CD8-positive, alpha-beta memory T cell (primary cell): ENCODE measurements at places on chromosomes 11 and 22.

DNA sequence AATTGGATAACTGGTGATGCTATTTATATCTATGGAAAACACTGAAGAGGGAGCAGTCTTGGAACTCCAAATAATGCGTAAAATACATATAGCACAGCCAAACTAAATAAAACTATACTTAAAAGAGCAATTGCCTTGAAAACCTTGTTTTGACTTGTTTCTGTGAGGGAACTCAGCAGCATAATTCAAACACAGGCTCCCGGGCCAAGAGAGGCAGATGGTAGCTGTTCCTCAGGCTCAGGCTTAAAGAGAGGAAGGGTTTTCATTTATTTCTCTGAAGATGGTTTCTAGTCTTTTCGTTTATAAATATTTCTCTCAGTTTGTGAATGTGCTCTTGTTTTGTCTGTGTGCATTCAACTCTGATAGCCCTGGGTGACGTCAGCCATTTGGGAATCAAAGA is 82.4 kb downstream of the FANCF start:
- DNase-seq: no peak

DNA sequence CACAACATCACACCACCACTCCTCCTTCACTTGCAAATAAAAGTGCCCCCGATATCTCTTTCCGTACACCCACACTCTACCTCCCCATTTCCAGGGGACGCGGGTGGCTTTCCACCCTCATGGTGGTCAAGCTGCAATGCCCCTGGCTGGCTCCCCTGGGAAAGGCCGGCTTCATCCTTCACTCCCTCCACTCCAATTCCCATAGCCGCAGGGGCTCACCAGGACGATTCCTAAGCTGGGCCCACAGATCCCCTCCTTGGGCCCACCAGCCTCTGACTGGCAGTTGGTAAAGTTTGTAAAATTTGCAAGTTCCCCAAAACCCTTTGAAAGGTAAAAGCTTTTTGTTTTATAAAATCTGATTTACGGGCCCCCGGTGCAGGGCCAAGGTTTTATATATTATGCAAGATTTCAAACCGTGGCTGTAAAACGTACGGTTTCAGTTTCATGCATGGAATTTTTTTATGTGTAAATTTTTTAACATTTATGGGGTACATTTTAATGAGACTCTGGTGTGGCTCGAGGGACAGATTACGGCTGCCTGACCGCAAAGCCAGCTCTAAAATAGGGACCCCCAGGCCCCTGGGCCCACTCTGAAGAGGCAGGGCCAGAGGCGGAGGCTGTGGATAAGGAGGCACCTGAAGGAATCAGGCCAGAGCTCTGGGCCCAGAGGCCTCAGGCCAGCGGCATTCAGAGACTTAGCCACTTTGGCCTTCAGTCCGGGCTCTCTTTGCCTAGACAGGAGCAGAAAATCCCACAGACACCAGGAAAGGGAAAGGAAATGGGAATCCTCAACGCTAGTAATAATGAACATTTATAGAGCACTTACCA is 106.5 kb downstream of the FEZ1 start:
- no peak for DNase-seq

DNA sequence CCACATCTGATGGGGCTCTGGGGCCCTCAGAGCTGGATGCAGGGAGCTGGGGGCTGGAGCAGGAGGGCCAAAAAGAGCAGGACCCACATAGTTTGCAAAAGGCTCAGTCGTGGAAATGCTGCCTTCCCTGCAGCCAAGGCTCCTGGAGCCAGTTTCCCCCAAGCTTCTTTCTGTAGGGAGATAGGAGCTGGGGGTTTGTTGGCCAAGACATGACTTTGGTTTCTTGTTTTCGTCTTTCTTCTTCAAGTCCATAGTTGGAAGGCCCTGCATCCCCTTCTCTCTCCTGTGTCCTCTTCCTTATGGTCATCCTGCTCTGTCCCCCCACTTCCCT is 36.3 kb downstream of the IGF2 start:
- DNase-seq: no peak

DNA sequence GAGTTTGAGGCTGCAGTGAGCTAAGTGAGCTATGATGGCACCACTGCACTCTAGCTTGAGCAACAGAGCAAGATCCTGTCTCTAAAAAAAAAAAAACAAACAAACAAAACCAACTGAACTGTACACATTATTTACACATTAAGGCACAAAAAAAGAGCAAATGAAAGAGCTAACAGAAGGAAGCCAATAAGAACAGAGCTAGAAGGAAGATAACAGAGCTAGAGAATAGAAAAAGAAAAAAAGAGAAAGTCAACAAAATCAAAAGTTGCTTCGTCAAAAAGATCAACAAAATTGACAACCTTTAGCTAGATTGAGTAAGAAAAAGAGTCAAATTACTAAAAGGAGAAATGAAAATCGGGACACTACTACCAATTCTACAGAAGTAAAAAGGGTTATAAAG is 25.0 kb downstream of the GUCD1 start:
- no peak for DNase-seq

GRCh38 chr11:47899801-47900200 is 51.7 kb upstream of the NUP160 start:
- DNase-seq: no peak

- DNase-seq: no peak
Observed at GRCh38 chr11:7251836-7252682, at the start of gene SYT9. SYT9 (plus strand) TSS chr11:7251904; CDS start chr11:7252187, 283 bp downstream.

DNA sequence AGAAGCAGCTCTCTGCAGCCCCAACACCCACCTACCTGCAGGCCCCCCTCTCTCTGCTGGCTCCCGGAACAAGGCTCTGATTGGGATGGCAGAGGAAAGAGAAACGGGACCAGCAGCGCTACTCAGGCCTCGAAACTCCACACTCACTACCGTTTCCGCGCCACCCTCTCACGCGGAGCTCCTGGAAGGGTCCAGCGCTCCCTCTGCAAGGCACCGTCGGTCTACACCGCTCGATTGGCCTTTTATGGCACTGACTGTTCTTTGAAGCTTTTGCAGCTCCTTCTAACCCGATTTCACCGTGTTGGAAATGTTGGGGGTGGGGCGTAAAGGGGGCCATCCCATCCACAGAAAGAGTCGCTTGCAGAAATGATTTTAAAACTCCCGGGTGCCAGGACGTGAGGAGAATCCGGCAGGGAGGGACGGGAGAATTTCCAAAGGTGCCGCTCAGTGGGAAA is 323 bp upstream of the PANX1 start:
- DNase-seq: no peak

DNA sequence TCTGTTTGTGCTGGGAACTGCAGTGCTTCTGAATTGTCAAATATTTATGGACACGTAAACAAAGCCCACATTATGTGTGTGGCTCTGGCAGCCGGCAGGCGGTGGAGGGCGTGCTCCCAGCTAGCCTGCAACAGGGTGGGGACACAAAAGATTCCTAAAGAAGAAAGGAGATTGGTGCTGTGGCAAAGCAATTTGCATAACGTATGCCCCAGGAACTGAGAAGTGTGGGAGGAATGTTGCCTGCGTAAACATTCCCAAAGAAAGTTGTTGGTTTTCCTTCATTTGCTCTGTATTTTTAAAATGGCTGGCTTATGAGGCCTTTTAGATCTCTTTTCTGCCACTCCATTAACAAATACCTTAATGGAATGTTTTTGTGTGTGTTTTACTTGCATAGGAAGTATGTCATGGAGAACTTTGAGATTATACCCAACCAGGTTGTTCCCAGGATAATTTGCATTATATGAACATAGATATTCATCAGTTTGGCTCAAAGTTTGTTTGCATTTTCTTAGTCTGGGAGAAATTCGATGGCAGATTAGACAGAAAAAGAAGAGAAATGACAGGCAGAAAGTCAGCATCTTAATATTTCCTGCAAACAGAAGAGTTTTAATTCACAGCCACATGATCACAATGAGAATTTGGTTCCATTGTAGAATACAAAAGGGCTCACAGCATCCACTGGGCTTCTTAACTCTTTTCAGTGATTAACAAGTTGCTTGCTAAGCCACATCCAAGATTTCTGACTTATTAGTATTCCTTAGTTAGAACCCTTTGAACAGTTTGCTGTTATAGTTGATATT is 41.8 kb upstream of the DLAT start:
- DNase-seq: no peak

- DNase-seq: no peak
Observed at GRCh38 chr22:45014654-45015053, 4.8 kb upstream of the PHF21B start.

- no peak for DNase-seq
Observed at GRCh38 chr11:124900464-124900863, 2.8 kb upstream of the ROBO4 start.

DNA sequence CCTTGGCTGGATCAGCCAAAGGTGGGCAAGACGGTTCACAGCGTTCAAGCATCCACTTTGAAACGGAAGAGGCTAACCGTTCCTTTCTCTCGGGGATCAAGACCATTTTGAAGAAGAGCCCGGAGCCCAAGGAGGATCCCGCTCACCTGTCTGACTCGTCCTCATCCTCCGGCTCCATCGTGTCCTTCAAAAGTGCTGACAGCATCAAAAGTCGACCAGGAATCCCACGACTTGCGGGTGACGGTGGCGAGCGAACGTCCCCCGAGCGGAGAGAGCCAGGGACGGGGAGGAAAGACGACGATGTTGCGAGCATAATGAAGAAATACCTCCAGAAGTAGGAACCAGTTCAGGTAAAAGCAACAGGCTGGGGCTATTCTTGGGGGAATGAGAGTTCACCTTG is 141.9 kb upstream of the SEZ6L start:
- DNase-seq: no peak

DNA sequence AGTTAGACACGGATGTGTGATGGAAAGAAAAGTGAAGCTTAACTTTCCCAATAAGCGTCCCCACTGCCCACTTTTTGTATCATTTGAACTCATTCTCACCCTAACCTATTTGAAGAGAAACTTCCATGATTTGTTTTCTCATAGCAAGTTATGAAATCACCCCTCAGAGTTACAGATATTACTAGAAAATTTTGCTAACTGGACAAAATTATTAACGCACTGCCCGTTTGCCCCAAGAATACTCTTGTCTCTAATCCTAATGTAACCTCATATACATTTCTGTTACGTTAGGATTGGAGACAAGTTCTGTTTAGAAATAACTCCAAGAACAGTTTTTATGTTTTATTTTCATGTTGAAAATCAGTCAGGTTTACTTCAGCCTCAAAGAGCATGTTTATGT is 25.5 kb downstream of the TOM1 start:
- DNase-seq: no peak

DNA sequence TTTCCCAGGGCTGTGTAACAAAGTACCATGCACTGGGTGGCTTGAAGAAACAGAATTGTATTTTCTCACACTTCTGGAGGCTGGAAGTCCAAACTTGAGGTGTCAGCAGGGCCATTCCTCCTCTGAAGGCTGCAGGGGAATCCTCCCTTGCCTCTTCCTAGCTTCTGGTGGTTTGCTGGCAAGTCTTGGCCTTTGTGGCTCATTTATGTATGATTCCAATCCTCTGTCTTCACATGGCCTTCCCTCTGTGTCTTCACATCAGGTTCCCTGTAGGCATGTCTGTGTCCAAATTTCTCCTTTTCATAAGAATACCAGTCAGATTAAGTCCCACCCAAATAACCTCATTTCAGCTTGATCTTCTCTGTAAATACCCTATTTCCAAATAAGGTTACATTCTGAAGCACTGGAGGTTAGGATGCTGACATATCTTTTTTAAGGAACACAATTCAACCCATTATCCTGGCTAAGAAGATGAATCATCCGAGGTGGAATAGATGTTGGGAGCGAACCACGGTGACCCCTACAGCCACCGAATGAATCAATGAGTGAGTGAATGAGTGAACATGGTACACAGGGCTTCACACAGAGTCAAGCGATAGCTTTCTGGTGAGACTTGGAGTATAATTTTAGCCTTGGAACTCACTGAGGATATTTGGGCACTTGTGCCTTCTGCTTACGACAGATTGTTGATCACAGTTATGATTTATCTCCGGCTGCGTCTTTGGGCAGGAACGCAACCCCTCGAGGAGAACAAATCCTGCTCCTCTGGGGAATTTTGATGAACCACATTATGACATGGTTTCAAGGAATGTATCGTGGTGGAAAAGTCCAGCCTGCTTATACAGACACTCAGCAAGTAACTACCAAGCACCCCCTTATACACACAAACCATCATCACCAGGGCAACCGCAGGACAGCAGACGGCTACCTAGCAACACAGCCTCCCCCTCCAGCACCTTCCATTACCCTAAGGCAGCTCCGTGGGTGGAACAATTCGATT is 34.3 kb upstream of the MICAL2 start:
- DNase-seq: no peak

DNA sequence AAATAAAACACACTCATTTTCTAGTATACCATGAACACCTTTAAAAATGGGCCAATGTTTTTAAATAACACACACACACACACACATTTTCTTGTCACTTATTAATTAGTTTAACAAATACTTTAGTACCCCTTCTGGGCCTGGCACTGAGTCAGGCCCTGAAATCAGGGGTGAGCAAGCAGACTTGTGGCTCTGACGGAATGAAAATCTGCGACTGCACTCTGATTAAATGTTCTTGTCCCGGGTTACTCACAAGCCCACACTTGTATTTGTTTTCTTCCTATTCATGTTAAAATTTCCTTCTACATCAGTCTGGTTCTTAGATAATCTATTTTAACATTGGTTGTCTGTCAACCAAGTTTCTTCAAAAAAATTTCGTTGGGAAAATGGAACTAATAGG is 43.0 kb upstream of the PDGFD start:
- DNase-seq: no peak

DNA sequence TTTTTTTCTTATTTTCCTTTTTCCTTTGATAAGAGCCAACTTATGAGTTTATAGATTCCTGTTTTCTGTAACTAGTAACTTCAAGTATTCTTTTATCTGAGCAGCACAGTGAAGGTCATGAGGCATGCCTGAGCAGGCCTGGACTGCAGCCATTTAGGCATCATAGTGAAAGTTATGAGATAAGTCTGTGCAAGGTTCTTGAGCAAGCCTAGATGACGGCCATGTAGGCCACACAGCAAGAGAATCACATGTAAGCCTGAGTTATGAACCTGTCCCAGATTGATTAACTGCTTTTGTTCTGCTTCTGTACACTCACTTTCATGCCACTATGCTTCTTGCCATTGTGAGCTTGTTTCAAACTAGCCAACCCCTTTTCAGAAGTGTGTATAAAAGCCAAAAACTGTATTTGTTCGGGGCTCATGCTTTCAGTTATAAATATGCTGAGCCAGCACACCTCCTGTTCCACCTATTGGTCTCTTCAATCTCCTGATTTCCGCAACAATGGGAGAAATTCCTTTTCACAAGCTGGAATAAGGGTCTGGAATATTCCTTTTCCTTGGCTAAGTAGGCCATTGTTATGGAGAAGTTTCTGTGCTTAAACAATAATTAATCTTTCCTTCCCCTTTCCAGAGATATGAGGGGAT is 745.7 kb downstream of the FAM181B start:
- no peak for DNase-seq
